Esophagus mucosa (tissue), 1 donor: ENCODE measurements at places on chromosomes 3 and 15. TPM values are rescaled to one million over a fixed set of nuclear protein-coding genes. Genes with fewer than 3 reads are reported as not detected.
A peak's percentile ranks its signal among the peaks of the same experiment; 100 is the strongest.

A4GNT gene
- total RNA-seq, result not detected

DNA sequence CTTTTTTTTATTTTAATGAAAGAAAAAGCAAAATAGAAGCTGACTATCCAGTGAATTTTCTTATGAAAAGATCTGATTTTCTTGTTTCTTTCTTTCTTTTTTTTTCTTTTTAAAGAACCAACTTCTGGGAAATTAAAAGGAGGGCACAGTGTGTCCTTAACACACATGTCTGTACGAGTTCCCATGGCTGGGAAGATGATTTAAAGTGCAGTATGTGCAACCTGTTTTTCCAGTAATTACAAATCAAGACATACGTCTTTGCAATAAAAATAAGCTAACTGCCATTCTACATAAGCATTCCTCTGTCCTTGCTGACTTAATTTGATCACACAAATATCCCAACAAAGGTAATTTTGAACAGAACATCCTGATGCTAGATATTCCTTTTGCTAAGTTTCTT lies 416.1 kb downstream of the ROBO1 start:
- peak; percentile 86 for ATAC-seq

- ATAC-seq, result no peak
These were observed 10.8 kb downstream of the CACNA2D3 start for GRCh38 chr3:54133196-54133595.

DNA sequence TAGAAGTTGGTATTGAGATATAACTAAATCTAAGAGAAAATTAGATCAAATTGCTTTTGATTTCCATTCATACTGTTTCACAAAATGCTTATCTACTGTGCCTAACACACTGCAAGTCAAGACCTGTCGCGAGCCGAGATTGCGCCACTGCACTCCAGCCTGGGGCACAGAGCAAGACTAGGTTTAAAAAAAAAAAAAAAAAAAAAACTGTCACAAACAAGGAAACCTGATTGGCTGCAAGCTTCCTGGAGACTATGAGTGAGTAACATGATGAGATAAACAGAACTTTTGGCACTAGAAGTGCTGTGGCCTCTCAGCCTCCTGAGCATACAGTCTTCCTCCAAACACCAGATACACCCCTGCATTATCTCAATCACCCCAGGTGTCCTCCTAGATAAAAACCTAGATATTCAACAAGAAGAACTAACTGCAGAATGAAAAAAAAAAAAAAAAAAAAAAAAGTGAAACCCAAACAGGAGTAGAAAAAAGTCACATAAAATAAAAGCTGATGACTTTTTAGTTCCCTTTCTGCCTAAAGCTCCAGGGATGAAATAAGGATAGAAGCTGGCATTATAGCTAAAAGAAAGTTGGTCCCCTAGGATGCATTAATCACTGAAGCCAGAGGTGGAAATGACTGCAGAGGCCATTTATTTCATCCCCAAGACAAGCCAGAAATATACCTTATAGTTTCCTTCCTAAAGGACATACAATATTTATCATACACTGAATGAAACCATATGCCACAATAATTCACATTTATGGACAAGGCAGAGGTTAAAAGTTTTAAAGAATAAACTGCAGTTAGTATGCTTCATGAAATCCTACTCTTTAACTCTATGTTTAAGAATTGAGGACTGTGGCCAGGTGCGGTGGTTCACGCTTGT lies 82.4 kb downstream of the P3H2 start:
- ATAC-seq, result peak; percentile 94

GRCh38 chr3:185332026-185332735 lies 30.8 kb upstream of the MAP3K13 start:
- peak; percentile 88 for ATAC-seq

CIAO2A gene
- total RNA-seq, result 25.6 TPM

DNA sequence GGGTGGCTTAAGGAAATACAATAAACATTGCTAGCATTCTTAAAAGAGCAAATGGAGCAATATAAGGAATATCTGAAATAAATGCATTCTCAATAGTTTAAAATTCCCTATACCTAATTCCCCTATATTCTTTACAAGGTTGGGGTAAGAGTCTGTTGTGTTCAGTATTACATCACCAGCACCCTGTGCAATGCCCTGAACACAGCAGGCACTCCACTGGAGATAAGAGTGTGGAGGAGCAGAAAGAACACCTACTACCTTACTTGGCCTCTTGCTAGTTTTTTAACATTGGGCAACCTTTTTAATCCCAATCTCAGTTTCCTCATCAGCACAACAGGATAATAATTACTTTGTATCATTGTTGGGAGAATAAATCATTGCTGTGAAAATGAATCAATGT lies 140.2 kb upstream of the PLXND1 start:
- no peak for ATAC-seq

DNA sequence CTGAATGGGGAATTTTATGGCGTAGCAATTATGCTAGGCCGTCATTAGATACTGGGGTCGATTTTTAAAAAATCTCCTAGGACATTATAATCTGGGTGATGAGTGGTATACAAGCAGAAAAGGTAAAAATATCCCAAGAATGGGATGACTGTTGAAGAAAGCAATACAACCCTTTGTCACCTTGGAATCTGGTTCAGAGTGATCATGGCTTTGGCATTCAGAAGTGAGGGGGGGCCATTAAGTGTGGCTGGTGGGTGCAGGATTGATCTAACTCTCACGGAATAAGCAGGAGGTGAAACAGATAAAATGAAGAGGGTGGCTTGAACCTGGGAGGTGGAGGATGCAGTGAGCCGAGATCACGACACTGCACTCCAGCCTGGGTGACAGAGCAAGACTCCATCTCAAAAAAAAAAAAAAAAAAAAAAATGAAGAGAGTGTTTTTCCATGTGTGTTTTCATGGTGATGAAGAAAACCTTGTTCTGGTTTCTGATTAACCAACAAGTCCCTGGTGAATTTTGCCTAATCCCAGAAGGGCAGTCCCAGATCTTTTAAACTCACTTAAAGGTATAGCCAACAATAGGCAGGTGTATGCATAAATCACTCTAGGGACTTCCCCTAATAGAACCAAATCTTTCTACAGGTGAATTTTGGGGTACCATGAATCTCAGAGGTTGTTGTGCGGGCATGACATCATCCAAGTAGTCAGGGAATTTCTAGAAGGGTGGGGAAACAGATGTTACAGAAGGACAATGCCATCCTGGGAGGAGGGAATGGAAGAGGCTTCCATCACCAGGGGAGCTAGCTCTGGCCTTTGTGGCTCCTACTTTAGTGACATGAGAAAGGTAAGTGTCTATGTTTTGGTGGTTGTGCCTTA lies 3.1 kb upstream of the RAD54L2 start:
- ATAC-seq, result no peak

GRCh38 chr3:111252779-111253178 lies 181.2 kb downstream of the NECTIN3 start:
- no peak for ATAC-seq

NUP210 gene
- 14.9 TPM for total RNA-seq

- no peak for ATAC-seq
These were observed 32.0 kb downstream of the PIK3CA start for GRCh38 chr3:179179979-179180759.

RASGRF1 gene
- total RNA-seq, result 0.12 TPM

DNA sequence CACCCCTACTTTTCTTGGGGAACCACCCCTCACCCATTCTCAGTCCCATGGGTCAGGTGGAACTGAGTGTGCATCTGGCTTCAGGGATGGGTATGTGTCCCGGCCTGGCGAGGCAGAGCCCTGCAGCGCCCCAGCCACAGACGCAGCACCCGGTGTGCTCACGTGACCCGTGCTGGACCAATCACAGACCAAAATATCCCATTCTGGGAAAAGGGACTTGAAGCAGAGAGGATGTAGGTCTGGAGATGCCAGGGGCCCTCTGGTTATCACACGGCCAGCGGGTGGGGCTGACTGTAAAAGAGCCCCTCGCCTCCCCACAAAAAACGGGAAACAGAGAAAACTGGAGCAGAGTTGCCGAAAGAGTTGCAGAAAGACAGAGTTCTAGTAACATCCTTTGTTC lies 138.0 kb upstream of the RAD18 start:
- no peak for ATAC-seq

- ATAC-seq, result no peak
These were observed 1.4 kb downstream of the VEPH1 start for GRCh38 chr3:157501863-157502262.

ZBTB20 gene
- 7.3 TPM for total RNA-seq

HYKK gene
- 4.3 TPM for total RNA-seq

DNA sequence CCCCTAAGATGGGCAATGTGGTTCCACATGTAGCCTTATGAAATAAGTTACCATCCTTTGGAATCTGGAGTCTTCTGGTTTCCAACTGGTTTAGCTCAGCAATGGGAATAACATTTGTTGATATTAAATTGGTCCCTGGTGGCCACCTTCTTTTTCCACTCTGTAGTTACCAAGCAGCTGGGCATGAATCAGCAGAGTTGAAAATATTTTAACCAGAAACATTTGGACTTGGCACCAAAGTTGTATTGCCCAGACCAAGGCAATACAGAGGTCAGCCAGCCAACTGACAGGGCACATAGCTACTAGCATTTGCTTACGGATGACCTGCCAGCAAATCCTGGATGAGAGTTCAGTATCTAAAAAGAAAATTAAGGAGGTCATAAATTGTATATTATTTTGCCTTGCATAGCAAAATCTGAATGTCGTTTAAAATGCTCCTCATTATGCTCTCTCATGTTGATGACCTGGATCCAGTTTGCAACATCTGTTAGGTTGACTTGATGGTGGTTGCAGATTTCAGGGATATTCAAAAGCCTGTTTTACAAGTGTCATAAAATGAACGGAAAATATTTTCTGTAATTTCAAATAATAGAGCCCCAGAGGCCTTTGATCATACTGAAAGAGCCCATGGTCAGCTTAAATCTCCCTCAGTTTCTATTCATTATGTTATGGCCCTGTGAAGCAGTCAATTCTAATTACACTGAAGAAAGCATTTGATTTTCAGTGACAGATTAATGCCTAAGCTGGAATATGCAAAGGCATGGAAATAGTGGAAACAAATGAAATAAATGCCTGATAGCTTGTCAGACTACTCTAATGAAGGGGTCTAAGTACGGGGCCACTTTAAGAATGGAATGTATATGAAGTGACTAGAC lies 54.6 kb downstream of the PPM1L start:
- ATAC-seq, result no peak
